ENCODE measurements at places on chromosomes 2 and 18.
A peak's percentile ranks its signal among the peaks of the same experiment; 100 is the strongest.

- no peak for DNase-seq
These were observed 21.9 kb downstream of the RPIA start for GRCh38 chr2:88713408-88713807.

DNA sequence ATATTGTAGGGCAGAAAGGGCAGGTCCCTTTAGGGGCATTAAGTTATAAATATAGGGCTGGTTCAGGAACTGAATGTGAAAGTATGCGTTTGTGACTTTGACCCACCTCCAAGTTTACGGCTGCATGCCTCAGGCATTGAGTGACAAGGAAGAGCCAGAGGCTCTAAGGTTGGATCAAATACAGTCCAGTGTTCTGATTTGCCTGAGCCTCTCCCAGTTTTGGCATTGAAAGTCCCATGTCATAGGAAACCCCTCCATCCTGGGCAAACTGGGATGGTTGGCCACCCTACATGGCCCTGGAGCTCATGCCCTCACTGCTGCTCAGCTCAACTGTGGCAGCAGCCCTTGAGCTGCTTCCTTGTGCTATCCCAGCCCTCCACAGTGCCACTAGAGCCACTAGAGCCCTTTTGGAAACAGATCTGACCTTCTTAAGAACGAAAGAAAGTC lies 29.9 kb downstream of the HK2 start:
- DNase-seq, result no peak

DNA sequence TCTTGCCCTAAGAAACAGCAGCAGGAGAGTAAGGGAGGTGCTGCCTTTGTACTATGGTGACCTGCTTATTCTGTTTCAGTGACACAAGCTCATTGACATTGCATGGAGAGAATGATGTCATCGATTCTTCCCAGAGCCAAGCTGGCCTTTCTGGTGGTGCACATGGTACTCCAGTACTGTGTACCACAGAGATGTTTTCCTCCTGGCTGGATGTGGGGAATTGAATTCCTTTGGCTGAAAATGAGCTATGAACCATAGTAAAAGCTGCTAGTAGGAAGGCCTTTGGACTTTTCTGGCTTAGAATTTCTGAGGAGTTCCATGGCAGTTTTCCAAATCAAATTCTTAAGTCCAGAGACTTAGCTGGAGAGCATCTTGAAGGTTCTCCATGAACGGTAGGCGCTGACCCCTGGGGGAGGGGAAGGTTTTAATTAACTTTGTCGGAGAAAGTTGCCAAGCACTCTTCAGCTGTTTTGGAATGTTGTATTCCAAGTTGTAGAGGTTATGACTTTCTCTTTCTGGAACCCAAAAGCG lies 17.1 kb upstream of the B3GNT2 start:
- DNase-seq, result no peak

GRCh38 chr18:28036488-28036887 lies 140.4 kb downstream of the CDH2 start:
- DNase-seq, result no peak

GRCh38 chr2:157936406-157936805 lies 60.3 kb upstream of the ACVR1 start:
- DNase-seq, result no peak

- no peak for DNase-seq
These were observed 43.1 kb upstream of the HDAC4 start for GRCh38 chr2:239443666-239444567.

DNA sequence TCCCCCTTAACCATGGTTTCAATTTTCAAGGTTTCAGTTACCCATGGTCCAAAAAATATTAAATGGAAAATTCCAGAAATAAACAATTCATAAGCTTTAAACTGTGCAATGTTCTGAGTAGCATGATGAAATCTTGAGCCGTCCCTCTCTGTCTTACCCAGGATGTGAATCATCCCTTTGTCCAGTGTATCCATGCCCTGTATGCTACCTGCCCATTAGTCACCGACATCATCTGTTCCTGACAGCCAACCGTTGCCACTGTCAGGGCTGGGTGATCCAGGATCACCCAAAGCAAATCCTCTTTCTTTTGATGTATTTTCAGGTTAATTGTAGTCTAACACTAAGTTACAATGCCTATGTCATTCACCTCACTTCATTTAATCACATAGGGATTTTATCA lies 15.7 kb upstream of the OLA1 start:
- DNase-seq, result no peak

- DNase-seq, result no peak
These were observed 441.3 kb upstream of the SLC14A2 start for GRCh38 chr18:45173799-45174519.

GRCh38 chr2:68352651-68353391 lies 12.3 kb upstream of the PLEK start:
- no peak for DNase-seq

- peak; percentile 84 for DNase-seq
These were observed 108.7 kb downstream of the UXS1 start for GRCh38 chr2:106085181-106085940.

- peak; percentile 40 for DNase-seq
These were observed 136.2 kb downstream of the WDSUB1 start for GRCh38 chr2:159150280-159150746.

DNA sequence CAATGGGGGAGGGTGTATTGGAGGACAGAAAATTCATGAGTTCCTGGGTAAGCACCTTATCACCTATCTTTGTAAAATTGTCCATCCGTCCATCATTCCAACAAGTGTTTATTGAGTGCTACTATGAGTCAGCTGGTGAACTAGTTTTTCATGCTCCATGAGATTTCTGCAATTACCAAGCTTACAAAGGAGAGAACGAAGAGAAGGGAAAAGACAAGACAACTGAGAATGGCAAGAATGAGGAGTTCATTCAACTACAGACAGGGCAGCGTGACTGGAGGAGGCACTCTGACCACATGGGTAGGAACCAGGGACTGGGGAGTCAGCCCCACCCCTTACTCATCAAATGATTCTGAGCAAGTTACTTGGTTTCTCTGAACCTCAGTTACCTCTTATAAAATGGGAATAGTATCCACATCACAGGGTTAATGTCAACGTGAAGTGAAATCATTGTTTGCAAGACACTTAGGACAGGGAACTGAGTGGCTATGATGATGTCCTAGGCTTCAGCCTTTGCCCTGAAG lies 18.6 kb upstream of the TXNDC2 start:
- no peak for DNase-seq

DNA sequence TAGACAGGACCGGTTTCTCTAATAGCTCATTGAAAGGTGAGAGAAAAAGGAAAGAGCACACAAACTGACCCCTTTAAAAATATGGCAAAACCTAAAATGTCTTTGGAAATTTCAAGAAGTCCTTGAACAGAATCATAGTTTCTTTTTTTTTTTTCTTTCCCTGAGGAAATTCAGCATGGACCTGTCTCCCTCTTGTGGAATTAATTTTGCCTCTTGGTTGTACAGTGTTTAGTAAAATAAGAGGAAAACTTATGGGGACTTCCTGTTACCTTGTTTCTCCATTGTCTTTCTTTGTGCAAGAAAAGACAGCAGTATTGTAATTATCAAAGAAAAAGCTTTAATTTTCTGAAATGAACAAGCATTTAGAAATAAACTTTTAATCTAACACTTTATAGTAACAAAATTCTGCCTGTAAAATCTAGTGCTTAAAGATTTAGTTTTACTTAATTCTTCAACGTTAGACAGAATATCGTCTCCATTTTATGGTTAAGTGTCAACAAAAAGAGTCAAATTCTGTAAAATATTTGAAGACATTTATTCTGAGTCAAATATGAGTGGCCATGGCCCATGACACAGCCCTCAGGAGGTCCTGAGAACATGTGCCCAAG lies 176.3 kb upstream of the NABP1 start:
- no peak for DNase-seq

DNA sequence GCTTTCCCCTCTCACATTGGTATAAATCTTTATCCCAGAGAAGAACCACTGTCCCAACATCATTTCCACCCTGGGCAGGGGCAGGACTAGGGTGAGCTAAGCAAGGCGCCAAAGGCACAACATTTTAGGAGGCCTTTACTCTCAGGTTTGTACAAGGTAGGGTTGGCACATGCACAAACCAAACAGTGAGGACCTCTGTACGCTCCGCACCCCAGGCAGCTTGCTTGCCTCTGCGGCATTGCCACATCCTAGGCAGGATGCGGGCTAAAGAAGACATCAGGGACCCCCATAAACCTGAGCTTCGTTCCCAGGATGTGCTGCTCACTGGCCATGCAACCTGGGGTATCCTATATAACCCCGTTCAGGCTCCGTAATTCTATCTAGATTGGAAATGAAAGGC lies 128.1 kb upstream of the DAPL1 start:
- DNase-seq, result no peak

DNA sequence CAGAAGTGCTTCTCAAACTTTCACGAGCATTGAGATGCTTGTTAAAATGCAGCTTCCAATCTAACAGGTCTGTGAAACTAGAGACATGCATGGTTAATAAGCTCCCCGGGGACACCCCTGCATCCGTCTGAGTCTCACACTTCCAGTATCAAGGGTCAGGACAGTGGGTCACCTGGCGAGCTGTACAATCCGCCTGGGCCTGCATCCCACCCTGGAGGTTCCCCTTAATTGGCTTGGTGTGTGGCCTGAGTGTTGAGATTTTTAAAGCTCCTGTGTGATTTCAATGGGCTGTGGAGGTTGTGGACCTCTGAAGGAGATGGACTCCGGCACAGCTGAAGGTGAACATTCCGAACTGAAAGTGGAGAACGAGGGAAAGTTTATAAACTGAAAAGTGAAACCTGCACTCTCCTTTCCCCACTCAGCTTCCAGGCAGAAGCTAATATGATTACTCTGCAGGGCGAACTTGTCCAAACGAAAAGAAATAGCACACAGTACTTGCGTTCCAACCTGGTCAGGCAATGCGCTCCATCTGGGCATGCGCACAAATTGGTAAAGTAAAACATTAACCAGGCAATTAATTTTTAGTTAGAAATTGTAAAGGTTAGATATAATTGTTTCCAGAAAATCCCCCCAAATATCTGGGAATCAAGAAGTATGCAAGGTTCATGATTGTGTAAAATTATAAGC lies 191.7 kb upstream of the ALKAL2 start:
- DNase-seq, result no peak

DNA sequence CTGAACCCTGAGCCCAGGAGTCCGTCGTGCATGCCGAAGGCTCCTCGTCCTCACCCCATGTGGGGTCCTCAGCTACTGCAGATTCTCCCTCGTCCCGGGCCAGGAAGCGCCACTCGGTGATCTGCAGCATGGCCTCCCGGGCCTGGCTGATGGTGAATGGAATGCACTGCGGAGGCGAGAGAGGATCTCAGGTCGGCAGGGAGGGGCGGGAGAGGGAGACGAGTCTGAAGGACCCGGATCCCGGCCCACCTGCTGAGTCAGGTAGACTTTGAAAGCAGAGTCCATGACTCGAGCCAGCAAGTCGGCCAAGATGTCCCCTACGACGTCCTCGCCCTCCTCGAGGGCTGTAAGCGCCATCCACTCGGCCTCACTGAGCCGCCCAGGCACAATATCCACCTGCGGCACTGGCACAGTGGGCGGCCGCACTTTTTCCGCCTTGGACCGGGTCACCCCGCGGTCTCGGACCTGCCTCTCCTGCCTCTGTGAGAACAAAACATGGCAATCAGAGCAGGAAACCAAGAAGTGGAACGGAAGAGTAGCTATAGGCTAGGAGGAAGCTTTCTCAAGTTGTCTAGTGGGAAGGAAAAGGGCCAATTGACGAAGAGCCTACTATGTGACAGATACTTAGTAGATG lies 5.5 kb downstream of the C2orf81 start:
- DNase-seq, result no peak

- DNase-seq, result no peak
These were observed 149.0 kb downstream of the MEIS1 start for GRCh38 chr2:66583881-66584280.

GRCh38 chr18:1452821-1453220 lies 548.1 kb downstream of the ADCYAP1 start:
- no peak for DNase-seq

- DNase-seq, result no peak
These were observed 35.6 kb upstream of the ACVR1 start for GRCh38 chr2:157911750-157912149.

DNA sequence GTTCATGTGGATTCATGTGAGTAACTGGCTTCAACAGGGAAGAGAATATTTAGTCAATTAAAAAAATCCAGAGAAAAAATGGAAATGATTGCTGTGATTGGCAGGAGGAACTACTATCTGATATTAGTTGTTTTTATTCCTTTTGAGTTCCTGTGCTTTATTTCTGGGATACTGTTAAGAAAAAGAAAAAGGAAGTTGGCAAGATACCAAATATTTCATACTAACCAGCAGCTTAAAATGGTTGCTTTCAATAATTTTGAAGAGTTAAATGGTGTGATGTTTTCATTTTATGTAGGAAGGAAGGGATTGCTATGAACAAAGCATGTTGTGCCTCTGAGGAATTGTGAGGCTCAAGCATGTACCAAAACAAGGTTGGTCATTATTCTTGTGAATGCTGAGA lies 8.1 kb upstream of the MTX2 start:
- no peak for DNase-seq

- DNase-seq, result no peak
These were observed 2.8 kb upstream of the GPR45 start for GRCh38 chr2:105238664-105239240.

DNA sequence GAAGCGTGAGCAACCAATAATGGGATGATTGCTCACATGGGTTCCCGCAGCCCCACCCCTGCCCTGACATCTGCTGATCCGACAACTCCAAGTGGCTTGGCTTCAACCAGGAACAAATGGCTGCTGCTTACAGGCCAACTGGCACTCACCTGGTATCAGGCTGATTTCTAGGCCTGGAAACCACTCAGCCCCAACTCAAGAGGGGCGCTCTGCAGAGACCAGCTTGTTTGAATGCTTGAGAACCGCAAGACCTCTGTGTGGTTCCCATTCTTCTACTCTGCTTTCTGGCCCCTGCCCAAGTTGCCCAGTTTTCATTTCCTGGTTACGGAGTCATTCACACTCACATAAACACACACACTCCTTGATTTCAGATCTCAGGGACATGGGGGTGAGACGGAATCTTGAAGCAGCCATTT lies 52.0 kb downstream of the TNP1 start:
- DNase-seq, result no peak

DNA sequence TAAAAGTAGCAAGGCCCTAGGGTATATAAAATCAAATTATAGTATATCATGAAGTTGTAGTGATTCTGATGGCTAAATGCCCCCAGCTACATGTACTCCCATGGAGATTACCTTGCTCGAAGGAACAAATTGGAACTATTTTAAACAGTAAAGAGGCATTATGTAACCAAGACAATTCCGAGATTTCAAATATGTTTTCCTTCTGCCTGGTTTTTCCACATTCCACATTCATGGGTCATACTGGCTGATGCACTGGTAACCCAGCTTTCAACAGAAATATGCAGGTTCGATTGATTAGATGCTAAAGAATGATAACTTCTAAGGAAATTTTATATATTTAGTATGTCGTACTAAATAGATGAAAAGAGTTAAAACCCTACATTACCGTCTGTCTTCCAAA lies 62.3 kb upstream of the MGAT4A start:
- no peak for DNase-seq

Data from activated naive CD4-positive, alpha-beta T cell treated with anti-CD3 and anti-CD28 coated beads for 36 hours (primary cell).